ENCODE measurements at places on chromosomes 11 and 22.

DNA sequence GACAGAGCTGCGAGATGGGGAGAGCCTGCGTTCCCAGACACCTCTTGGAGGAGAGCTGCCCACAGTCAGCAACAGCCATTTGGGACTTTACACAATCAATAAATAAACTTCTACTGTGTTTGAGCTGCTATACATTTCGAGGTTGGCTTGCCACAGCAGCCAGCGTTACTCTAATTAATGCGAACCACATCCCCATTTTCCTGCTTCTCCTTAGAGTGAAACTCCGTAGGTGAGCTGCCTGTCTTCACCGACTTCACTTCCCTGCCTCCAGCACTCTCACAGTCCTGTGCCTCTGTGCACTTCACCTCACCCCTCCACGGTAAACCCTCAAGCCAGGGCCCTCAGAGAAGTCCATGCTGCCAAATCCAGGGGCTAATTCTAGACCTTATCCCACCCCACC, 5.9 kb upstream of the SLC22A12 start:
- DNase-seq = no peak

GRCh38 chr11:100824041-100824809, 137.1 kb downstream of the ARHGAP42 start:
- no peak for DNase-seq

GRCh38 chr11:113465786-113466185, 9.4 kb downstream of the DRD2 start:
- DNase-seq = no peak

GRCh38 chr11:118084247-118084646, 2.5 kb downstream of the SMIM35 start:
- DNase-seq = no peak
